ENCODE measurements at places on chromosomes 5 and 9. TPM values are rescaled to one million over a fixed set of nuclear protein-coding genes. Genes with fewer than 3 reads are reported as not detected.

MARCOL gene
- not detected for total RNA-seq

BASP1 gene
- total RNA-seq = 12.7 TPM

ZNF883 gene
- 3.0 TPM for total RNA-seq

PRLR gene
- total RNA-seq = 11.1 TPM

DMRT2 gene
- total RNA-seq = 3.8 TPM

NR4A3 gene
- 0.48 TPM for total RNA-seq

SLC1A3 gene
- total RNA-seq = 4.4 TPM

ZNF474 gene
- total RNA-seq = not detected

MCC gene
- 28.4 TPM for total RNA-seq

SPINK4 gene
- total RNA-seq = not detected

RPL7A gene
- 725 TPM for total RNA-seq

PCDHGB2 gene
- 2.4 TPM for total RNA-seq

FEM1C gene
- total RNA-seq = 46.0 TPM

CYLC2 gene
- not detected for total RNA-seq

NDFIP1 gene
- 50.9 TPM for total RNA-seq

ORM2 gene
- total RNA-seq = not detected

C9orf152 gene
- total RNA-seq = 13.7 TPM

PAEP gene
- not detected for total RNA-seq

DNA sequence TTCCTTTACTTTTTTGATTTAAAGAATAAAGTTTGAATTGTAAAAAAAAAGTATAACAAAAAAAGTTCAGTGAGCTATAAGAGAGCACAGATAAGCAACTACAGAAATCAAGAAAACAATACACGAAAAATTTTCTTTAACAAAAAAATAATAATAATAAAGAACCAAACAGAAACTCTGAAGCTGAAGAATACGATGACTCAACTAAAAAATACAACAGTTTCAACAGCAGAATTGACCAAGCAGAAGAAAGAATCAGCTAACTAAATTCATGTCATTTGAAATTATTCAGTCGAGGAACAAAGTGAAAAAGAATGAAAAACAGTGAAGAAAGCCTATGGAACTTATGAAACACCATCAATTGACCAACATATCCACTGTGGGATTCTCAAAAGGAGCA, 177.7 kb downstream of the NDUFS4 start:
- H3K27ac ChIP-seq = no peak overlapping the region
- no peak overlapping the region for H3K4me3 ChIP-seq
- H3K4me1 ChIP-seq = no peaks in the 10 kb centered on the region
- DNase-seq = no peak
- no peaks in the 10 kb centered on the region for H3K27me3 ChIP-seq

DNA sequence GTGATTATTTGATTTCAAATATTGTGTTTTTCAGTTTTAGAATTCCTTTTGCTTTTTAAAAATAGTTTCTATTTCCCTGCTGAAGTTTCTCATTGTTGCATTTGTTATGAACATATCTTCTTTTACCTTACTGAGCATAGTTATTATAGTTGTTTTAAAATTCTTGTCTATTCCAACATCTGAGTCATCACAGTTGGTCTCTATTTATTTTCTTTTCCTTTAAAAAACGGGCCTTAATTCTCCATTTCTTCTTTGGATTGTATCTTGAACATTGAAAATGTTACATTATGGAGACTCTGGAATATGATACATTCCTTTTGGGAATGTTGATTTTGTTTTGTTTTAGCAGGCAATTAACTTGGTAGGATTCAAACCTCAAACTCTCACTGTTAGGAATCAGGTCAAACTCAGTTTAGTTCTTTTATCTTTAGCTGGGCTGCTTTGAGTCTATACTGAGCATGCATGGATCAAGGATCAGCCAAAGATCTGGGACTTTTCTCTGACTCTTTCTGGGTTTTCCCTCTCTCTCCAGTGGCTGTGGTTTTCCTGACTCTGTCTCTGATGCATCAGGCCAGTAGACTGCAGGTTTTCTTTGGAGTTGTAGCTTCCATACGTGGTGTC, 70.3 kb downstream of the TEK start:
- H3K27me3 ChIP-seq = no peaks in the 10 kb centered on the region
- no peak for DNase-seq
- H3K27ac ChIP-seq = no peak overlapping the region
- H3K4me1 ChIP-seq = peaks cover 14% of the 10 kb centered on the region
- no peak overlapping the region for H3K4me3 ChIP-seq

- no peak for DNase-seq
- no peaks in the 10 kb centered on the region for H3K27me3 ChIP-seq
- H3K4me3 ChIP-seq = no peak overlapping the region
- no peak overlapping the region for H3K27ac ChIP-seq
Observed at GRCh38 chr5:83644301-83644700, 76.4 kb downstream of the HAPLN1 start.

DNA sequence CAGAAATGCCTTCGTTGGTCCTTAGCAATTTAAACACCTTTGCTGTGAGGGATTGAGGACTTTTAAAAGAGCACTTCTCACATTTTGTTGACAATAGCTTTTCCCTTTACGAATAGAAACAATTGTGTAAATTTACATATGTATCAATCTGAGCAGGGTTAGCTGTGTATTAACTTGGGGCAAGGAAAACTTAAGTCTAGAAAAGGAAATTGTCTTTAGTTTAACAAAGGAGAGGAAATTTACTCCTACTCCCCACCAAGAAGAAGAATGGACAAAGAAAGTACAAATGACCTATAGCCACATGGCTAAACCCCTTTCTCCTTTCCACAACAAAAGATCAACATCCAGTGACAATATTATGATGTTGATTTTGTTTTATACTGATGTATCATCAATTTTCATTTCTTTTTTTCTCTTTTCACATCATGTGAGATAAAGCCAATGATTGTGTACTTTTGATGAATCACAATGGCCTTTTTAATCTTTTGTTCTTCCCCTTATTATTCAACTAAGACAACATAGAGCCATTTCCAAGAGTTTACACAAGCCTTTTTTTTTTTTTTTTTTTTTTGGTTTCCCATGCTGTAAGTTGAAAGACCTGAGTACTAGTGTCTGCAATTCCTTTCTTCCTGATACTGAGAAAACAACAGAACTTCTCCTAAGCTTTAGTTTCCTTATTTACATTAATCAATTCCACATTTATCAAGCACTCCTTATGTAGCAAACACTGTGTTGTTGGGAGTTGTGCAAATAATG, 19.0 kb downstream of the FOXB2 start:
- no peak overlapping the region for H3K27ac ChIP-seq
- no peak overlapping the region for H3K4me3 ChIP-seq
- no peaks in the 10 kb centered on the region for H3K4me1 ChIP-seq
- peaks cover 30% of the 10 kb centered on the region for H3K27me3 ChIP-seq
- no peak for DNase-seq

DNA sequence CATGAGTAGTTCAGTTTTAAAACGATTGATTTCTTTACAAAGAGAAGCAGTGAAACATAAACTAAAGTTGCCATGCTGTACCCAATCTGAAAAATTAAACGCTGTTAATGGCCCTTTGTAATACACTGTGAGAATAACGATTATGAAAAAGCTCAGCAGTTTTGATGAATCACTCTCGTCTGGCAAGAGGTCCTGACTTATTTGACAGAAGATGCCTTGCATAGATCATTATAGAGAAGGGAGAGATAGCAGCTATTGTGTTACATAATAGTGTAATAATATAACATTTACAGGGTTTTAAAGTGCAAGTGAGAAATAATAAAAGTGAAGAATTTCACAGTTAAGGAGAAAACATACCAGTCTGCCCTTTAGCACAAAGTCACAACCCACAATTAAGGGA, 361.5 kb upstream of the CDH10 start:
- H3K27ac ChIP-seq = no peak overlapping the region
- H3K36me3 ChIP-seq = no peaks in the 10 kb centered on the region
- DNase-seq = no peak
- no peaks in the 10 kb centered on the region for H3K4me1 ChIP-seq
- H3K27me3 ChIP-seq = no peaks in the 10 kb centered on the region

DNA sequence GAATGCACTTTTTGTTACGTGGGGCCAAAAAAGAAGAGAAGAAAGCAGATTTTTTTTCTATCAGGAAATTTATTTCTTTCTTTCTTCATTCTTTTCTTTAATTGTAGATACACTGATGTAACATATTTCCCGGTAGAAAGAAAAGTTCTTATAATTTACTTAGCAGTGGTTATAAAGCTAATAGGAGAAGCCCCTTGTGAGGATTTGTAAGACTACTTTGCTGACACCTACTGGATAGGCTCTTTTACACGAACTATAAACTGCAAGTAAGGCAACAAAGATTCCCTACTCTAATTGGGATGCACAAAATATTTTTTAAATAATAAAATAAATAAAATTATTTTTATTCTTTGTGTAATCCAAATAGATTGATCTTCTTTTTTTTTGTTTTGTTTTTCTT, 284.4 kb downstream of the DNAH5 start:
- no peak for DNase-seq
- no peak overlapping the region for H3K27ac ChIP-seq
- no peak overlapping the region for H3K4me3 ChIP-seq
- no peaks in the 10 kb centered on the region for H3K4me1 ChIP-seq
- no peaks in the 10 kb centered on the region for H3K36me3 ChIP-seq

DNA sequence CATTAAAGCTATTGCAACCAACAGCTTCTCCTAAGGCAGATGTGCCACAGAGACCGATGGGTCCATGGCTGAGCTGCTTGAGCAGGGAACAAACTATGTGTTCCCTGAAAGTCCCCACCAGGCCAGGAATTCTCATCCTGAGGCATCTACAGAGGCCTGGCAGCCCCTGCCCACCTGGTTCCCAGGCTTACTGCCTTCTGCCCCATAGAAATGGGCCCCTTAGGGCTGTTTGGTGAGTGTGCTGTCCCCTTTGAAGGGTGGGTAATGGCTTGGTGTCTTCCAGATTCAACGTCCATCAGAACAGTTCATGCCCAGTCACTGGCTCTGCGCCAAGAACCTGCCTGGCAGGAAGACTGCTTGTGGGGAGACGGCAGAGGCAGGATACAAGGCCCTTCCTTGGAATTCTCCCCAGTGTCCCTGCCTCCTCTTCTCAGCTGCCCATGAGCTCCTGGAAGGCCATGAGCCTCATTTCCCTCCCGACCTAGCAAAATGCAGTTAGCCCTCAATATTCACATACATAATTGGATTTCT, 3.8 kb upstream of the COL27A1 start:
- H3K36me3 ChIP-seq = no peaks in the 10 kb centered on the region
- H3K27ac ChIP-seq = no peak overlapping the region
- no peak overlapping the region for H3K4me3 ChIP-seq
- H3K27me3 ChIP-seq = peaks cover 36% of the 10 kb centered on the region
- DNase-seq = no peak

GRCh38 chr5:179112469-179113142, 52.4 kb downstream of the ZNF354C start:
- no peaks in the 10 kb centered on the region for H3K4me1 ChIP-seq
- H3K36me3 ChIP-seq = no peaks in the 10 kb centered on the region
- no peak for DNase-seq
- H3K27me3 ChIP-seq = no peaks in the 10 kb centered on the region
- H3K27ac ChIP-seq = no peak overlapping the region
- no peak overlapping the region for H3K4me3 ChIP-seq

DNA sequence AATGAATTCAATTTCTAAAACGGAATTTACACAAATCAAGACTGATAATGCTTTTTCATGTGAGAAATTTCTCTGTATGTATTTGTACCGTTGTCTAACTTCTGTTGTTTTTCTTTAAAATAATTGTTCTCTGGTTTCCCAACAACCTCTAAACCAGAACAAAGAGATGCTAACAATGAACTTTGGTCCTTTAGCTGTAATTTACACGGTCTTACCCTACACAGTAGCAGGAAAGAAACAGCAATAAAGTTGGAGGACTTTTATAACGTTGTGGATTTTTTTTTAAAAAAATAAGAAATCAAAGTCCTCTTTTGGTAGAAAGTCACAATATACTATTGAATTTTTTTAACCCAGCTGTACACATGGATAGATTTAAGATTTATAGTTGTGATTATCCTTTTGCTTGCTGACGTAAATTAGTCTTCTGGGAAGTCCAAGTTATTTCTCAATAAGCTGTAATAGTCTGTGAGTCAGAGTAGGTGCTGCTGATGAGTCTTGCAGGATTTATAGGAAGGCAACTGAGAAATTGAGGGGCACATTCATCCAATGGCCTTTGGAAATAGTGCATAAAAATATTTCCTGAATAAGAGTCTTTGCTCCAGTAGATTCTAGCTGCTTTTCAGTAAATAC, 76.8 kb upstream of the PCSK1 start:
- H3K4me3 ChIP-seq = no peak overlapping the region
- no peaks in the 10 kb centered on the region for H3K27me3 ChIP-seq
- H3K27ac ChIP-seq = peak overlapping the region; percentile 20

- no peak overlapping the region for H3K4me3 ChIP-seq
- peak overlapping the region; percentile 90 for H3K27ac ChIP-seq
- DNase-seq = peak; percentile 32
- H3K27me3 ChIP-seq = no peaks in the 10 kb centered on the region
Observed at GRCh38 chr5:147403651-147404640, 105.9 kb downstream of the DPYSL3 start.

DNA sequence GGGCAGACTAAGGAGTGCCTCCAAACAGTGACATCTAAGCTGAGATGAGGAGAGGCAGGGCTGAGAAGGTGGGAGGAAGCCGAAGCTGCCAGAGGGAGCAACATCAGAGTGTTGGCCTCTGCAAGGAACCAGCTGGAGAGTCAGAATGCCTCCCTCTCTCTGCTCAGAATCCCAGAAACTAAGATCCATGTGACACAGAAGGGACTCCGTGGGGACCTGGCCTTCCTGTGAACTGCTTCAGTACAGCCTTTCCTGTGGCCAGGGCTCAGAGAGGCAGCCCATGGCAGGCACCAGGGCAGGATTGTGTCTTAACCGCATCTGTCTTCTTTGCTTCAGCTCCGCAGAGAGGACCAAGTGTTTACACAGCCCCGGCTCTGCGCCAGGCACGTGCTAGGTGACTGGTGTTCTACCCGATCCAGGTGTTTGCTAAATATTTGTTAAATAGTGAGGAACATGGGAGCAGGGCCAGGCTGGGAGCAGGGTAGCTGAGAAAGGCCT, 33.5 kb downstream of the KCNMB1 start:
- H3K27ac ChIP-seq = no peak overlapping the region
- no peak overlapping the region for H3K4me3 ChIP-seq
- H3K4me1 ChIP-seq = peaks cover 14% of the 10 kb centered on the region

DNA sequence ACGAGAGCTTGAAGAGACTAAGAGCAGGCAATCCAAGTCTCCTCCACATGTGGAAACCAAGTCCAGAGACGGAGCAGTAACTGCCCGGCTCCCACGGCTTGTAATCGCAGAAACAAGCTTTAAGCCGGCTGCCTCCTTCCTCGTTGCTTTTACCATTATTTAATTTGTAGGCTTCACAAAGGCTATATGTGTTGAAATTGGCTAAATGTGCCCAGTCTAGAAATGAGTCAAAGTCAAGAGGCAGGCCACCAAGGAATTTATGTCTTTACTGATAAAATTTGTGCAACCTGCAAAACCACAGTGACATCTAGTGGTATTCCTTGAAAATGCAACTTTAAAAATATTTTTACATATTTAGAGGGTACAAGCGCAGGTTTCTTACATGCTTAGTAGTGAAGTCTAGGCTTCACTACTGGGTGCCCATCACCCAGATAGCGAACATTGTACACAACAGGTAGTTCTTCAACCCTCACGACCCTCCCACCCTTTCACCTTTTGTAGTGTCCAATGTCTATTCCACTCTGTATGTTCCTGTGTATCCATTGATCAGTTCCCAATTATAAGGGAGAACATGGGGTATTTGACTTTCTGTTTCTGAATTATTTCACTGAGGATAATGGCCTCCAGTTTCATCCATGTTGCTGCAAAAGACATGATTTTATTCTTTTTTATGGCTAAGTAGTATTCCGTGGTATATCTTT, 33.5 kb upstream of the EBF1 start:
- no peak overlapping the region for H3K27ac ChIP-seq
- H3K36me3 ChIP-seq = no peaks in the 10 kb centered on the region
- peaks cover 1% of the 10 kb centered on the region for H3K27me3 ChIP-seq
- H3K4me1 ChIP-seq = no peaks in the 10 kb centered on the region
